Body of pancreas (tissue), 4 donors: ENCODE measurements at places on chromosomes 3 and 15. TPM values are rescaled to one million over a fixed set of nuclear protein-coding genes. Genes with fewer than 3 reads are reported as not detected.

GRCh38 chr3:39108200-39108710 lies 775 bp downstream of the TTC21A start:
- no peaks in the 10 kb centered on the region for H3K36me3 ChIP-seq
- H3K4me3 ChIP-seq, result no peak overlapping the region
- H3K4me1 ChIP-seq, result peaks cover 45% of the 10 kb centered on the region
- H3K27ac ChIP-seq, result peak overlapping the region; percentile 93

Gene ISLR
- 10.5 TPM for total RNA-seq

DNA sequence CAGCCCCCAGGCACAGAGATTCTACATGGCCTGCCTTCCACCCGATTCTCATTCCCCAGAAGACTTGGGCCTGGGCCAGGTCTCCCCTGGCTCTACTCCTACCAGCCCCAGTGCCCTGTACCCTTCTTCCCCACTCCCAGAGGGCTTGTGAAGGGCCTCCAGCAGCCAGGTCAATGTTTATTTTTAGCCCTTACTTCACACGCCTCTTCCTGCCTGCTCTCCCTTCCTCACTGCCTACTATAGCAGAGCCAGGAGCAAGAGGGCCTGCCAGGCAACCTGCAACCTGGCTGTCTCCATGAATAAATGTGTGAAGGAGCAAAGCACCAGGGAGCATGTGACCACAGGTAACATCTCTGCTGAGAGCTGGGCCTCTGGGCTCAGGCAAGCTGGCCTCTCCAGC lies 26.4 kb upstream of the APEH start:
- peak; percentile 45 for DNase-seq
- no peak overlapping the region for H3K4me3 ChIP-seq
- H3K4me1 ChIP-seq, result peaks cover 18% of the 10 kb centered on the region
- peak overlapping the region; percentile 32 for H3K27ac ChIP-seq

Gene KLHL40
- not detected for total RNA-seq

- H3K4me1 ChIP-seq, result no peaks in the 10 kb centered on the region
- no peak overlapping the region for H3K4me3 ChIP-seq
- no peak overlapping the region for H3K27ac ChIP-seq
- no peaks in the 10 kb centered on the region for H3K36me3 ChIP-seq
- no peaks in the 10 kb centered on the region for H3K27me3 ChIP-seq
- DNase-seq, result no peak
Observed at GRCh38 chr15:91956026-91956723, 102.7 kb downstream of the SLCO3A1 start.

GRCh38 chr15:95269242-95270183 lies 1038.2 kb downstream of the MCTP2 start:
- no peaks in the 10 kb centered on the region for H3K27me3 ChIP-seq
- no peaks in the 10 kb centered on the region for H3K36me3 ChIP-seq
- no peak overlapping the region for H3K27ac ChIP-seq
- no peak for DNase-seq
- no peaks in the 10 kb centered on the region for H3K4me1 ChIP-seq

Gene PLSCR2
- not detected for total RNA-seq

GRCh38 chr3:114378760-114379159 lies 84.9 kb downstream of the TIGIT start:
- H3K4me3 ChIP-seq, result no peak overlapping the region
- H3K27me3 ChIP-seq, result no peaks in the 10 kb centered on the region
- peaks cover 11% of the 10 kb centered on the region for H3K4me1 ChIP-seq
- H3K27ac ChIP-seq, result no peak overlapping the region
- no peak for DNase-seq
- H3K36me3 ChIP-seq, result no peaks in the 10 kb centered on the region

DNA sequence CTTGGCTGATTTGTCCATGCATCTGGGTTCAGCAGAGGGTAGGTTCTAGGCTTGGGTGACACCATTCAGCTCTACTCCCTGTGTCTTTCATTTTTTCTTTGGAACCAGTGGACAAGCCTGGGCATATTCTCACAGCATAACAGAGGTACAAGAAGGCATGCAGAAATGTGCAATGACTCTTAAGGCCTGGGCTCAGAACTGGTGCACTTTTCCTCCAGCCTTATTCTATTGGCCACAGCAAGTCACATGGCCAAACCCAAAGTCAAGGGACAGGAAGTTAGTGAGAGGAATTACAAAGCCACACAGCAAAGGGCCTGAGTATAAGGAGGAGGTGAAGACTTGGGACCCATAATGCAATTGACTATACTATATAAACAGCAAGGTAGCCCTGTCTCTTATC lies 200.9 kb upstream of the CTDSPL start:
- H3K27me3 ChIP-seq, result no peaks in the 10 kb centered on the region
- no peak overlapping the region for H3K4me3 ChIP-seq
- no peak for DNase-seq
- H3K4me1 ChIP-seq, result no peaks in the 10 kb centered on the region
- no peaks in the 10 kb centered on the region for H3K36me3 ChIP-seq

GRCh38 chr3:47780741-47781684 lies 680 bp downstream of the SMARCC1 start:
- peak; percentile 63 for DNase-seq
- peak overlapping the region; percentile 58 for H3K4me3 ChIP-seq
- no peaks in the 10 kb centered on the region for H3K27me3 ChIP-seq
- peaks cover 27% of the 10 kb centered on the region for H3K4me1 ChIP-seq
- no peaks in the 10 kb centered on the region for H3K36me3 ChIP-seq

DNA sequence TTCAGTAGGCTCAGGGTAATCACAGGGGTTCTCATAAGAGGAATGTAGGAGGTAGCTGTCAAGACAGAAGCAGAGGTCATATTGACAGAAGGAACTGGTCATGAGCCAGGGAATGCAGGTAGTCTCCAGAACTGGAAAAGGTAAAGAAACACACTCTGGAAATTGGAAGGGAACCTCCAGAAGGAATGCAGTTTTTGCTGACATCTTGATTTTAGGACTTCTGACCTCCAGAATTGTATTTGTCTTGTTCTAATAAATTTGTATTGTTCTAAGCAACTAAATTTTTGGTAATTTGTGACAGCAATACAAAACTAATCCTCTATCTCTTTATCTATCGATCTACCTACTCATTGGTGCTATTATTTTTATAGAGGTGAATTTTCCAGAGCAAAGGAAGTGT lies 49.2 kb downstream of the OTOL1 start:
- no peak for DNase-seq
- H3K27ac ChIP-seq, result no peak overlapping the region
- no peaks in the 10 kb centered on the region for H3K36me3 ChIP-seq
- H3K4me1 ChIP-seq, result no peaks in the 10 kb centered on the region

- H3K27ac ChIP-seq, result no peak overlapping the region
- no peaks in the 10 kb centered on the region for H3K27me3 ChIP-seq
- no peaks in the 10 kb centered on the region for H3K4me1 ChIP-seq
- DNase-seq, result peak; percentile 69
Observed at GRCh38 chr15:89556413-89557262, 18.6 kb upstream of the TICRR start.

- H3K36me3 ChIP-seq, result no peaks in the 10 kb centered on the region
- no peak overlapping the region for H3K4me3 ChIP-seq
- peaks cover 10% of the 10 kb centered on the region for H3K4me1 ChIP-seq
Observed at GRCh38 chr15:45919806-45920205, 285.0 kb downstream of the SQOR start.

Gene SAXO2
- 0.26 TPM for total RNA-seq

Gene GOLGA6B
- total RNA-seq, result not detected

- H3K4me1 ChIP-seq, result no peaks in the 10 kb centered on the region
- H3K27me3 ChIP-seq, result no peaks in the 10 kb centered on the region
- no peak overlapping the region for H3K27ac ChIP-seq
Observed at GRCh38 chr15:79299126-79299840, 11.6 kb upstream of the TMED3 start.

DNA sequence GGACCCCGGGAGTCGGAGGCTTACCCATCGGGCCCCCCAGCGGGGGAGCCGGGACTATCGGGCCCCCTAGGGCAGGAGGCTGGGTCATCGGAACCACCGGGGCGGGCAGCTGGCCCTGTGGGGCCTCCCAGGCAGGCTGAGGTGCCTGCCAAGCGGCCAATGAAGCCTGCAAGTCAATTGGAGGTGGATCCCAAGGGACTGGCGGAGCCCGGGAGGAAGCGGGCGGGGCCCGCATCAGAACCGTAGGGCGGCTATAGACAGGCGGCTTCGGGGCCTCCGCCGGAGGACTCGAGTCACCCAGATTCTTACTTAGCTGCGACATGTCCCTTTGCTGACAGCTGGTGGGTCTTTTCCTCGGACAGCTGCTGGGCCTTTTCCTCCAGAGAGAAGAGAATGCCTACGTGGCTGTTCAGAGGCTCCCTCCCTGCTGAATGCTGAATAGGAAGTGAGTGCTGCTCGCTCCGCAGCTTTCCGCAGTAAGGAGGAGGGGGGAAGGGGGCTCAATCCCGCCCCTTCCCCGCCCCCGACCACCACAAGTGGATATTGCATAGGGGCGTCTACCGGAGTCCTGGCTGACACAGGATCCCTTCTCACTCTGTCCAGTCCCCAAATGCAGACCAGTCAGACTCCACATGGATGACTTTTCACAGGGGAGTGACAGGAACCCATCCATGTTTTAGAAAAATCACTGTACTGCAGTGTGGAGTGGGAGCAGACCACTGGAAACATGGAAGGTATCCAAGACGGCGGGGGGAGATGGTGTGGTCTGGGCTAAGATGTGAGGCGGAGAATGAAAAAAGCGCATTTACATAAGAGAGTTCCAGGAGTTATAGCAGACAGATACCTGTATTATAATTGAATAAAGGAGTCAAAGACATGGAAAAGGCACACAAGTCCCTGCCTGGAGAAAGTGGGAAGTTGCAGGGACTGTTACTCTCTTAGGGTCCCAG lies at the start of gene MAGEL2:
TSS of gene MAGEL2 (minus strand) at position 447 of the 950 bp plus-strand sequence. CDS start at position 322, 125 bp downstream.
- H3K27me3 ChIP-seq, result no peaks in the 10 kb centered on the region
- H3K27ac ChIP-seq, result no peak within 1 kb of the TSS
- H3K36me3 ChIP-seq, result no peaks in the 10 kb centered on the region
- DNase-seq, result no peak

Gene SOX2
- total RNA-seq, result 1.3 TPM

DNA sequence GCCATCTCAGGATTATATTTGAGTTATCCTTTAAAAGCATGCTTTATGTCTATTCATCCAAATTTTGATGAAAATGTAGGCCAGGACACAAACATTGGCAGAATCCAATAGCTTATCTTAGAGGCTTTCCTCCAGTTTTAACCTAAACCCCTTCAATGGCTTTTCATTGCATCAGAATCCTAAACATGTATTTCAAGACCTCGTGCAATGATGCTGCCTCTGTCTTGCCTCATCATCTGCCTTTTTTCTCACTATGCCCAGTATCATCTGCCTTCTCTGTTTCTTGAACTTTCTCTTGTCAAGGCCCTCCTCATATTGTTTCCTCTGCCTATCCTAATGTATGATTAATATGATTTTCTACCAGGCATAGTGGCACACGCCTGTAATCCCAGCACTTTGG lies 76.1 kb upstream of the MAP4 start:
- no peaks in the 10 kb centered on the region for H3K27me3 ChIP-seq
- H3K36me3 ChIP-seq, result no peaks in the 10 kb centered on the region
- DNase-seq, result no peak
- no peak overlapping the region for H3K27ac ChIP-seq
- H3K4me1 ChIP-seq, result peaks cover 9% of the 10 kb centered on the region

DNA sequence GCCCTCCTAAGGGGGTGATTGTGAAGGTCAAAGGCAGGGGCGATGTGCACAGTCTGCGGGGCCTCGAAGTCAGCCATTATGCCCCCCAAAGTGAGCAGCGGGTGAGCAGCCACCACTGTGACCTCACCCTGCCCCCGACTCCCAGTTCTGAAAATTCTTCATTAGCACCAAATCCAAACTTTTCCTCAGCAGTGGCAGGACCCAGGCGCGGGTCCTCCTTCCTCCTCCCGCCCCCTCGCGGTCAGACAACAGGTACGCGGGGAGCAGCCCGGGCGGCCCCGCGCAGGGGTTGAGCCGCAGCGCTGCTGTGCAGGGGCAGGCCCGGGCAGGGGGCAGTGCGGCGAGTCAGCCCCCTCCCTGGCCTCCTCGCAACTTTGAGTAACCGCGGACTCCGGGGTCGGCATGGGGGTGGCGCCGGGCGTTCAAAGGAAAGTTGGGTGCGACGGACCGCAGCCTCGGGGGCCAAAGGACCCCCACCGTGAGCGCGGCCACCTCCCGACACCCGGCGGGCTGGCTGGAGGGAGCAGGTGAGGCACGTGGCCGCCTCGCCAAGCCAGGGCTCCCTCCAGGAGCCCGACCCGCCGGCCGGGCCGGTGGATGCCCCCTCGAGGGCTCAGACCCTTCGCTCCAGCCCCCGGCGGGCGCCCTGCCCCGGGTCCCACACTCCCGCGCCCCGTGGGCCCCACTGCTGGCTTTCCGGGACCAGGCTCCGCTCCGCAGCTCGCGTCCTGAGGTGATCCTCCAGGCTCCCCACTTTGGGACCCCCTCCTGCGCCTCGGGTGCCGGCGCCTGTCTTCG lies 49.4 kb upstream of the CCDC174 start:
- peaks cover 11% of the 10 kb centered on the region for H3K4me1 ChIP-seq
- no peak overlapping the region for H3K4me3 ChIP-seq
- peaks cover 8% of the 10 kb centered on the region for H3K27me3 ChIP-seq
- DNase-seq, result no peak
- no peaks in the 10 kb centered on the region for H3K36me3 ChIP-seq

DNA sequence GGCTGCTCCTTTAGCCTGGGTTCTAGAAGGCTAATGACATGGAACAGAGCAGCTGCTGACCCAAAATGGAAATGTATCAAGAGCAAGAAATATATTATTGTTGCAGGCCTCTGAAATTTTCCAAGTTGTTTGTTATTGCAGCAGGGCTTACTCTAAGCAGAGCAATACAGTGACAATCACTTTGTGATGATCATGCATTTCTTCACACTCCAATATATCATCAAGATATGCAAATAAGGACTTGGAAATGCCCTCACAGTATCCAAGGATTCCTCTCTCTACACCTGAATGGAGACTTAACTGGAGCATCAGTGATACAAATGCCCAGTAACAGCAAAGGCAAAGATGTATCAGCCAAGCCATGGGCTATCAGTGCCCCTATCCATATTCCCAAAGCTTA lies 89.6 kb downstream of the PDZRN3 start:
- H3K4me1 ChIP-seq, result peaks cover 7% of the 10 kb centered on the region
- H3K4me3 ChIP-seq, result no peak overlapping the region
- no peak for DNase-seq
- no peaks in the 10 kb centered on the region for H3K27me3 ChIP-seq
- H3K36me3 ChIP-seq, result no peaks in the 10 kb centered on the region
- no peak overlapping the region for H3K27ac ChIP-seq

Gene SLC28A2
- 2.3 TPM for total RNA-seq

GRCh38 chr3:155130001-155130400 lies 49.9 kb downstream of the MME start:
- H3K4me3 ChIP-seq, result no peak overlapping the region
- no peak overlapping the region for H3K27ac ChIP-seq
- H3K36me3 ChIP-seq, result no peaks in the 10 kb centered on the region
- DNase-seq, result no peak

Gene UNC45A
- total RNA-seq, result 42.8 TPM

GRCh38 chr15:74383695-74384565 lies 16.5 kb upstream of the CYP11A1 start:
- no peak for DNase-seq
- H3K27me3 ChIP-seq, result no peaks in the 10 kb centered on the region
- H3K36me3 ChIP-seq, result no peaks in the 10 kb centered on the region
- H3K27ac ChIP-seq, result no peak overlapping the region

DNA sequence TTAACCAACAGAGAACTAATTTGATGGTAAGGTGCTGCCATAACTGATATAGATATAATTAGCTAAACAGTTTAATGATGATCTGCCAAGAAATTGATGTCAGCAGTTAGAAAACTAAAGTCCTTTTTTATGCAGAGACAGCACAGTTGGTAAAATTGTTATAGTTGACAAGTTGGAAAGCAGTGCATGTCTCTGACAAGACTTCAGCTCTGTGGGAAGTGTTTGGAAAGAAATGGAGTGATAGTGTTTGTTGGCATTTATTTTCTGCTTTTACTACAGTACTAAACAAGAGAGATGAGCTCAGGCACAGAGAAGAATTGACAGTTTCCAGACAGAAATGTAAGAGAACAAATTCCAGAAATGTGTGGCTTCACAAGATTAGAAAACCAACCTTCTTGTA lies 523.5 kb upstream of the BCHE start:
- H3K36me3 ChIP-seq, result no peaks in the 10 kb centered on the region
- H3K4me1 ChIP-seq, result no peaks in the 10 kb centered on the region
- no peak overlapping the region for H3K4me3 ChIP-seq

Gene GABRR3
- total RNA-seq, result not detected
